ENCODE measurements at places on chromosomes 6 and 20.
A peak's percentile ranks its signal among the peaks of the same experiment; 100 is the strongest.

GRCh38 chr20:3658716-3659491 lies 4.3 kb downstream of the GFRA4 start:
- ATAC-seq = no peak

DNA sequence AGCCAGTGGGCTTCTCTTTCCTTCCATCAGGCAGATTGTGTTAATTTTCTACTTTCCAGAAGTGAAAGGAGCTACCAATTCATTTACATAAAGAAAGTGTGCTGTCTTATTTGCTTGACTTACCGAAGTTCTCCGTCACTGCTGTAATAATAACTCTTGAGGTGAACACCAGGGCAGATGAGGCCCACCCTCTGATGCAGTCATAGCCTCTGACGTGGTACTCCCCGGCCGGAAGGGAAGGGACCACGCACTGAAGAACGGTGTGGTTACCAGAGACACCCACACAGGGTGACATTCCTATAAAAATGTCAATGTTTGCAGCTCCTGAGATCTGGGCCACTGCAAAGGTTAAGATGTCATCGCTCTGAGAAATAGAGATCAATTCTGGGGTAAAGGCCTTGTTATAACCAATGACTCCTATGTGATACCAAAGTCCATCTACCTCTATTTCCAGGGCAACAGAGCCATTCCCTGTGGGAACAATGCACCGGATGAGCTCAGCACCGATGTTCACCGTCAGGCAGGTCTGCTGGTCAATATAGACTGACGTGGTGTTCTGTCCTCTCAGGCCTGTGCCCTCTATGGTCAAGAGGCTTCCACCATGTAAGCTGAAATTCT lies 62.9 kb downstream of the PKHD1 start:
- no peak for ATAC-seq

GRCh38 chr20:45798935-45799642 lies 7.3 kb downstream of the DNTTIP1 start:
- peak; percentile 80 for ATAC-seq

GRCh38 chr6:16316741-16317251 lies 78.4 kb downstream of the GMPR start:
- no peak for ATAC-seq

GRCh38 chr20:32528905-32529670 lies 56.0 kb downstream of the NOL4L start:
- ATAC-seq = no peak

GRCh38 chr6:89375427-89376267 lies 23.1 kb upstream of the UBE2J1 start:
- ATAC-seq = peak; percentile 36

DNA sequence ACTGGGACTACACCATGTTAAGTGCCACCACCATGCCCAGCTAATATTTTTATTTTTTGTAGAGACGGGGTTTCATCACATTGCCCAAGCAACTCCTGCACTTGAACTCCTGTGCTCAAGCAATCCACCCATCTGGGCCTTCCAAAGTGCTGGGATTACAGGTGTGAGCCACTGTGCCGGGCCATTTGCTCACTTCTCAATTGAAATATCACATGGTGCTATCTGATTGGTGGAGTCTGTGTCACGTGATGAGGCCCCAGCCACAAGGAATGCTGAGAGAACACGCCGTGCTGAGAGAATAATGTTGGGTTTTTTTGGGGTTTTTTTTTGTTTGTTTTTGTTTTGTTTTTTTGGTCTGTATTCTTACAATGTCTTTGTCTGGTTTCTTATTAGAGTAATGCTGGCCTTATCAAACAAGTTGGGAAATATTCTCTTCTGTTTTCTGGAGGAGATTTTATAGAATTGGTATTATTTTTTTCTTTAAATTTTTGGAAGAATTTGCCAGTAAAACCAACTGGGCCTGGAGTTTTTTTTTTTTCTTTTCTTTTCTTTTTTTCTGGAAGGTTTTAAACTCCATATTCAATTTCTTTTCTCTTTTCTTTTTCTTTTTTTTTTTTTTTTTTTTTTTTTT lies 183.2 kb upstream of the KCNG1 start:
- no peak for ATAC-seq

DNA sequence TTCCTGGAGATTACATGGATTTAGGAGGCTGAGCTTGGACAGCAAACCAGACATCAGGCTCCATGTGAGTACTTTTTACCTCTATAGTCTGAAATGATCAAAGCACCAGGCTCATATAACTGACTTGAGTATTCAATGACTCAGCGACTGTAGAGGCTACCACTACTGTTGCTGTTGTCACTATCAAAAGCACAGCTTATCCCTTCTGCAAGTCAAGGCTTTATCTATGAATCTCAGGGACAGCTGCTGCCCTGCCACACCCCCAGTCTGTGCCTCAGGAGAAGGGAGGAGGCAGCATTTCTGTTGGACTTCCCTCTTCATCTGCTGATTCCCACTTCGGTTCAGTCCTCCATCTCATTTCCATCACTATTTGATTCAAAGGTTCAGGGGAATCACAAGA lies 80.5 kb upstream of the CNR1 start:
- no peak for ATAC-seq

GRCh38 chr6:20069021-20069522 lies 143.2 kb downstream of the MBOAT1 start:
- no peak for ATAC-seq

DNA sequence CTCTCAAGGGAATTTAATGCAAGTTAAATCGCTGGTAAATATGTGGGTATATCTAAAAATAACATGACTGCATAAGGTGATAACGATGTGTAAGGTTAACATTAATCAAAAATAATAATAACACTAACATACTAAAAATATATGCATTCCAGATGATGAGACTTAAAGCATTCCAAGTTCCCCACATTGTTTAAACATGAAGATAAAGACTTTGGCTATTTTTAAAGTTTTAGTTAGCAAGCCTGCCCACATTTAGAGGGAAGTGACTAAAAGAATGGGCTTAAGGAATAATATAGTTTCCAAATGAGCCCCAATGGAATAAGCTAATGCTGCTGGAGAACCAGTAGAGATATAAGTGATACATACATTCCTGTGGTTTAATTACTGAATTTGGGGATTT lies 941.3 kb downstream of the TBC1D32 start:
- ATAC-seq = no peak

DNA sequence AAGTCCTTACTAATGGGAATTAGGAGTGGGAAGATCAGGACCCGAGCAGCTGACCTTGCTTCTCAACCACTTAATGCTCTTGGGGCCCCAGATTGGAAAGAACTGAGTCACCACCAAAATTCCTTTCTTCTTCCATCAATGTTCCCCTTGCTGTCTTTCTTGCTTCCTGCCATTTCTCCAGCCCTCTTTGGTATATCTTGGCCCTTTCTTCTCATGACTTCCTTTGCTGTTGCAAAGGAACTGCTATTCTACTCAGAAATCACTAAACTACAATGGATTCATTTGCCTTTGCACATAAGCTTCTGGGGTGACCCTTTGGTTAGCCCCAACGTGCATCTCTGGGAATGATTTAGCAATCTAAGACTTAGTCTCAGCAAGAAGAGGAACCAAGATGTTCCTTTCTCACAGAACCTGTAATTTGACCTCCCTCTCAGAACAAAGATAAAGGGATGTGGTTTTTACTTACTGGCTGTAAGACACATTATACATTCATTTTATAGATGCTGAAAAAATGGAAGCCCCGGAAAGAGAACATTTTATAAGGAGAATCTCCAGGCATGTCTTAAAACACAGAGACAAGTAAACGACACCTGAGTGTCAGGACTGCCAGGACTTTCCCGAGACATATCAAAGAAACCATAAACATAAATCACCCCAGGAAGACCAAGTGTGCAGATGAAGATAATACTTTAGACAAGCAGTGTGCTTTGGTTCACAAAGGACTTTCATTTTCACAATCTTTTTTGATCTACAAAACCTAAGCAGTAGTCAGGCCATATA lies 99.0 kb upstream of the TNFAIP3 start:
- no peak for ATAC-seq

DNA sequence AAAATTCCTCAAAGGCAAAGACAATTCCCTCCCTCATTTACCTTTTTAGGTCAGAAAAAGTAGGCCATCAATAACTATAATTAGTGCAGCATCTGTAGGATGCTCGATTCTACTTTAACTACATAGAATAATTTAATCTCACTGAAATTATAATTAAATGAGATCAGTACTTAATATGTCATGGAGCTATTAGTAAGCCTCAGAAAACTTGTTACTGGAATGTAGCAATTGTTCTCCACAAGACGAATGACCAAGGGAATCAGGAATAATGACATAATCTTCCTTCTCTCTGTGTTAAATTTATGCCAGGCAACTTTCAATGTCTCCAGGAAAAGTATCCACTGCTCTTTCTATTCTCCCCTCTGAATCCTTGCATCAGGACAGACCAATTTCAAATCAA lies 34.1 kb downstream of the SESN1 start:
- no peak for ATAC-seq

- ATAC-seq = no peak
Measured at GRCh38 chr6:111423960-111424846, 58.8 kb downstream of the REV3L start.

DNA sequence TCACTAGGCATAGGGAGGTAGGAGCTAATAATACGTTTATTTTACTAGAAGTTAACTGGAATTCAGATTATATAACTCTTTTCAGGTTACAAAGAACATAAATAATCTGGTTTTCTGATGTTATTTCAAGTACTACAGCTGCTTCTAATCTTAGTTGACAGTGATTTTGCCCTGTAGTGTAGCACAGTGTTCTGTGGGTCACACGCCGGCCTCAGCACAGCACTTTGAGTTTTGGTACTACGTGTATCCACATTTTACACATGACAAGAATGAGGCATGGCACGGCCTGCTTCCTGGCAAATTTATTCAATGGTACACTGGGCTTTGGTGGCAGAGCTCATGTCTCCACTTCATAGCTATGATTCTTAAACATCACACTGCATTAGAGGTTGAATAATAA lies 1.1 kb downstream of the HFE start:
- peak; percentile 47 for ATAC-seq

DNA sequence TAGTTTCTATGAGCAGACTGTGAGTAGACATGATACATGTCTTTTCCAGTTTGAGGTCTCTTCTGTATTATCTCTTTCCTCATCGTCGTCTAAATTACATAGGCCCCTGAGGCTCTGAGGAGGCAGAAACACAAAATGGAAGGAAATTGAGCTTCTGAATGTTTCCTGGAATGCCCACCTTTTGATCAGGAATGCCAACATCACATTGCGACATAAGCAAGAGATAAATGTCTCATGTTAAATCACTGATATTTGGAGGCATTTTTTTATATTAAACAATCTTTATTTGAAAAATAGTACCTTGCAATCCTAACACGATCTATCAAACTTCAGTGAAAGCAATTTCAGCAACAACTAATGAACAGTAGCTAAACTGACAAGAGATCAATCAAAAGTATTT lies 134.5 kb upstream of the PLCB4 start:
- ATAC-seq = no peak

- no peak for ATAC-seq
Measured at GRCh38 chr6:161141173-161141572, 132.7 kb downstream of the AGPAT4 start.

DNA sequence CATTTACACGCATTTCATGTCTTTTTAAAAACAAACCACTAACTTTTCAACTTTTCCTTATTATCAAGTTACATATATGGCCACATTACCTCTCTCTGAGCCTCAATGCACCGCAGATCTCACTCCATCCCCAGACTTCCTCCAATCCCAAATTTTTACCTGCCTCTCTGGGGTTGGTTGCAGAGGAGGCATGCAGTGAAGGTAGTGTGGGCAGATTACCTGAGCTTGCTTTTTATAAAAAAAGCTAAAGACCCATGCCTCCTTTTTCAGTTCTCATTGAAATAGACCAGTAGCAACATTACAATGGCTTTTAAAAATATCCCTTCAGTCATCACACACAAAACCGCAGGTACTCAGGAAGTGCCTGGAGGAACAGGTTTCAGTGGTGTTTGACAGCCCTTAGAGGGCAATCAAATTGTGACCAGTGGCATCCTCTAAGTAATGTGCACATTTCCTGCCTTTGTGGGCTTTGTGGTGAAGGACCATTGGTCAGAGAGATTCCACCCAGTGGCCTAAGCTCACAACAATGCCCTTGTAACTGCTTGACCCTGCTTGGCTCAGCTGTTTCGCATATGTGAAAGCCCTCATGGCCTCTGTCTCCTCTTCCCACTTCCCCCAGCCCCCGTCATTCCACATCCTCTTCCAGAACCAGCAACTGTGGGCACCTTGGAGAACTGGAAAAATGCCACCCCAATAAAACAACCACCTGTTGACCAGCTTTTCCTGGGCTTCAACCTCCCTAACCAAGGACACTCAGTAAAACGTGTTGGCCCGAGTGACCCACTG lies 30.2 kb upstream of the IL17A start:
- ATAC-seq = no peak

DNA sequence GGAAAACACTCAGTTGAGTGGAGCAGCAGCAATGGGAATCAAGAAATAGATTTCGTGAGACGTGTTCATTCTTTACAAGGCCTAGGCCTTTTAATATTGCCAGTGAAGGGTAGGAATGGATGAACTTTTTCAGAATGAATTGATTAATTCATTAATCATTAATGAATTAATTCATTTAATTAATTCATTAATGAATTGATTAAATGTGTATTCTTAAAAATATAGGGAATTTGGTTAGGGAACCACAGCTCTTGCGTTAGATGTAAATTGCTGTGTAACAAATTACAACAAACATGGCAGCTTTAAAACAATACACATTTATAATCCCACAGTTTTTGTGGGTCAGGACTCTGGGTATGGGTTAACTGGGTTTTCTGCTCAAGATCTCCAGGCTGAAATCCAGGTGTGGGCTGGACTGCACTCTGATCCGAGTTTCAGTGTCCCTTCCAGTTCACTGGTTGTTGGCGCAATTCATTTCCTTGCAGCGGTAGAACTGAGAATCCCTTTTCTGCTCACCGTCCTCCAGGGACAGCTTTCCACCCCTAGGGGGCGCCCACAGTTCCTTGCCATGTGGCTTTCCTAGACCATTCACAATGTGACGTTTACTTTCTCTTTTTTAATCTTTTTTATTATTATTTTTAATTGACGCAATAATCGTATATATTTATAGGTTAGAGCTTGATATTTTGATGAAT lies 32.8 kb upstream of the BCAS1 start:
- no peak for ATAC-seq

DNA sequence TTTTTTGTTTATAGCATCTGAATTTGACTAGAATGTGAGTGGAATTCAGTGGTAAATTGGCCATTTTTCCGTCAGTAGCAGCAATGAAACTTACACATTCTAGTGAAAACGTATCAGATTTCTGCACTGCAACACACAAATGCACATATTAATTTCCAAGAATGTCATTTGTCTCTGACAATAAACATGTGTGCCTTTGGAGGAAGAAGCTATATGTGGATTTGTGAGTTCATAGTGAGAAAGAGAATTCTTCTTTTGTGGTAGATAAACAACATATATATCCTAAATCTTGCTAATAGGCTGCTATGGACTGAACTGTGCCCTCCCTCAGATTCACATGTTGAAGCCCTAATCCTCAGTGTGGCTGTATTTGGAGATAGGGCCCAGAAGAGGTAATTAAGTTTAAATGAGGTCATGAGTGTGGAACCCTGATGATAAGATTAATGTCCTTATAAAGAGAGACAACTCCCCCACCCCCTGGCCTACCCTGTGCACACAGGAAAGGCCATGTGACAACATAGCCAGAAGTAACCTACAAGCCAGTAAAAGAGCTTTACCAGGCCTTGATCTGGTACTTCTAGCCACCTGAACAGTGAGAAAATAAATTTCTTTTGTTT lies 200.2 kb upstream of the EYA4 start:
- ATAC-seq = no peak

GRCh38 chr20:57262784-57263609 lies 3.4 kb downstream of the BMP7 start:
- ATAC-seq = no peak

Data from gastroesophageal sphincter (tissue), 4 donors.